ENCODE measurements at places on chromosomes 2 and 18.

DNA sequence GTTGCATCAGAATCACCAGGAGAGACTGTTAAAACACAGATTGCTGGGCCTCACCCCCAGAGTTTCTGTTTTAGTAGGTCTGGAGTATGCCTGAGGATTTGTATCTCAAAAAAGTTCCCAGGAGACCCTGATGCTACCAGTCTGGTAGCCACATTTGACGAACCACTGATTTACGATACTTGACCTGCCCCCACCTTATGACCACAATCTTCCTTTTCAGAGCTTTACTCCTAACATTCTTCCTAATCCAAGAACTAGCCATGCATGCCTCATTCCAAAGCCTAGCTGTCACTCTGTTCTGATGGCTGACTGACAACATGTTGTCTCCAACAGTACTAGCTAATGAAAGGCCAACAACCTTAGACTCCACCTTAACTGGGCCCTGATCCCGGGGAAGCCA, 191.4 kb downstream of the MBD2 start:
- no peak for DNase-seq

DNA sequence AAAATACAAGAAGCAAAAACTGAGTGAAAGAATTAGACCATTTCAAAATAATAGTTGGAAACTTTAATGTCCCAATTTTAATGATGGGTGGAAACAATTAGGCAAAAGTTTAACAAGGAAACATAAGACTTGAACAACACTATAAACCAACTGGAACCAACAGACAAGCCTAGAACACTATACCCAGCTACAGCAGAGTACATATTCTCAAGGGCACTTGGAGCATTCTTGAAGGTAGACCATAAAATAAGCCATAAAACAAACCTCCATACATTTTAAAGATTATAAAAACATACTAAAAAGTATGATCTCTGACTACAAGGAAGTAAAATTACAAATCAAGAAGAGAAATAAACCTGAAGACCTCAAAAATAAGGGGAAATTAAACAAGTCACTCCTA, 616.7 kb downstream of the SUCLG1 start:
- no peak for DNase-seq

DNA sequence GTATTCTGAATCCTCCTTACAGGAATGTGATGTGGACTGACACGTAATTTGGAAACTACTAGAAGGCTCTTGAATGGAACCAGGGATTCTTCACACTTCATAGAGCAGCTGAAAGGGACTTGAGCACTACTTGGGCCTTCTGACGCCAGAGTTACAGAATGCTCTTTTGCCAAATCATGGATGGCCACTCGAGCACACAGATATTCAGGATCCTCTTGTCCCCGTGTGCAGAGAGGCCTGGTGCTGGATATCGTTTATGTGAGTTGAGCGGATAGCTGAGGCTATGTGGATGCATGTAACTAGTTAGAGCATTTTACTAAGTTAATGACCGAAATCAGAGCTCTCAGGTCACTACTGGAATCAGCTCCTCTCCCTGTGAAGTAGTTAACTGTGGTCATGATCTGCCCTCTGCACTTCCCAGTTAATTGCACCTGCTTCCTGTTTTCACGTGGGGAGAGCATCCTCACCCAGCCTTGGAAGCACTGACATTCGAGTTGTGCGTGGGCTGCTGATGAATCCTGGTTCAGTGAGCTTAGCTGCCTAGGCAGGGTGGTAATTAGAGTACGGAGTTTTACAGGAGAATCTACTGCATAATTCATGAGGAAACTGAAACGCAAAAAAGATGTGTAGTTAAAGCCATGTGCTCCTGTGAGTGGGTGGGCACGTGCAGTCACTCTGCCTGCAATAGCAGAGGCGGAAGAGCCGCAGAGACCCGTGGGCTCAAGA, 5.2 kb upstream of the TPO start:
- DNase-seq, result no peak

- no peak for DNase-seq
Measured at GRCh38 chr2:74513605-74514367, 464 bp upstream of the TLX2 start.

- DNase-seq, result peak; percentile 50
Measured at GRCh38 chr2:182522405-182522896, 95.6 kb upstream of the PDE1A start.

GRCh38 chr2:233079953-233080835, 20.1 kb downstream of the INPP5D start:
- DNase-seq, result no peak

GRCh38 chr2:175195012-175195411, 13.5 kb upstream of the ATP5MC3 start:
- DNase-seq, result no peak

GRCh38 chr2:170076189-170076588, 101.8 kb upstream of the MYO3B start:
- no peak for DNase-seq

- DNase-seq, result peak; percentile 53
Measured at GRCh38 chr2:75064691-75065396, 106.4 kb downstream of the POLE4 start.

GRCh38 chr2:108637304-108637669, 82.0 kb upstream of the RANBP2 start:
- DNase-seq, result peak; percentile 88

DNA sequence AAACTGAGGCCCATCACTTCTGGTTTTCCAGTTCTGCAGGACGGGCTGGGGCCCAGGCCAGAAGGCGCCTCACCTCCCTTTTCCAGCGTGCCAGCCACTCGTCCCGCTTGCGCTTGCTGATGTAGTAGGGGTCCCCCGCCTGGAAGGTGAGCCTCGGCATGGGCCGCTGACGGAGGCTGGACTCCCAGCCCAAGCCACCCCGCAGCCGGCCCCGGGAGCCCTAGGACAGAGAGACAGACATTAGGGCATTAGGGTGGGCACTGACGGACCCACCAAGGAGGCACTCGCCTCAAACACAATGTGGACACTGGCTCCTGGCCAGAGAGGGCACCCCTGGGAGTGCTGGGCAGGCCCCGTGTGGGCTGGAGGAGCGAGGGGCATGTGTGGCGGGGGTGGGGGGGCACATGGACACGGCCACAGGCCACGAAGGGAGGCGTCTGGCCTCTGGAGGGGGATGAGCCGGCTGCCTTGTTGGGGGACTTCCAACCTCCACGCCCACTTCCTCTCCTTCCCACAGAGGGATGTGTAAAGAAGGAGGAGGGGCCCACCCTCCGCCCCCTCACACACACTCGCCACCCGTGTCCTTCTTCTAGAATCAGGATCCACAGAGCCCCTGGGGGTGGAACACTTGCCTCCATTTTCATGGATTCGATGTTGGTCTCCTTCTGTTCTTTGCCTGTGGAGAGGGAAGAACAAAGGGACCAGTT, 66.7 kb downstream of the DNMT3A start:
- no peak for DNase-seq

DNA sequence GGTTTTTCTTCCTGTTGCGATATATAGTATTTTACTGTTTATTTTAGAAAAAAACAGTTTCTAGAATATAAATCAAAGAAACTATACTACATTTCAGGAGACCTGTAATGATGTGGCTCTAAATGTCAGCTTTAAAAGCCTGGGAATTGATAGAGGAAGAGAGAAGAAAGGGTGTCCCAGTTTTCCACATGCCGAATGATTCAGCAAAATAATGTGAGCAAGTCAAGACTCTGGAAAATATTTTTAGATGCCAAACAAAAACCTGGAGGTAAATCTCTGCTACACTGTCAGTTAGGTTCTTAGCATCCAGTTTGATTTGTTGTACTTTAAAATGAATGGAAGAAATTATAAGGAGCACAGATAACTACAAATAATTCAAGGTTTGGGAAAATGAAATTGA, 67.1 kb upstream of the DSG1 start:
- DNase-seq, result no peak

DNA sequence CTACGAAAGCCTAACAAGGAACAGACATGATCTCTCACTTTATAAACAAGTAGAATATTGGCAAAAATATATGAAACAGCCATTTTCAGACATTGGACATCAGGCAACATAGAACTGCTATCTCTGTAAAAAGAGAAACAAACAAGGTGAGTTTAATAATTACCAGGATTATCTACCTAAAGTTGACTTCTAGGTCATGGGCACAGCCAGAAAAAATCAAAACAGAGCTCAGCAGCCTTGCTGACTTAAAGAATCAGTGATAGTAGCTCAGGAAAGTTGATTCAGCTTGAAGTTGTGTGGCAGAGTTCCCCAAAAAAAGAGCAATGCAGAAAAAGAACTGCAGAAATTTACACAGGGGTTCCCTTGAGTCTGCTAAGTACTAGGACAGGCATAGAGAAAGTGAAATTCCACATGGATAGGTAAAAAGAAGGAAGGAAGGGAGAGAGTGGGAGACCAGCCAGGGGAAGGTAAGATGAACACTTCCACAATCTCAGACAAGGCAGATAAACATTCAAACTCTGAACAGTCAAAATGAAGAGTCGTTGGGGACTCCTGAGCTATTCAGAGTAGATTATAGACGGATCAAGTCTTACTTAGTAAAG, 102.0 kb downstream of the EXOC6B start:
- DNase-seq, result no peak

DNA sequence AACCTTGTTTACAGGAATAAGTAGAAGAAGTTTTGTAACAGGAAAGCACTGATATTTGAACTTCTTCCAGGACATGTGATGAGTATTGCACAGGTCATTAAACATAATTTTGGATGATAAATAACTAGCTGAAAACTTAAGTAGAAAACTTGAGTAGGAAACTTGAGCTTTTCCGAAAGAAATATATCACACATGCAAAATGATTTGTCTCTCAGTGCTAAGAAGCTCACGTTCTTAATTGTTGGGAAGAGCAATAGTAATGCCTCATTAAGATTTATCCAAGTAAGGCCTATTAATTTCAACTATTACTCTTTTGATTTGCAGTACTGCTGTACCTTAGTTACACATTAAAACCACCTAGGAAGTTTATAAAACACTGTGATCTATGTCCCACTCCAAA, 1921.9 kb upstream of the LRRTM1 start:
- no peak for DNase-seq

- no peak for DNase-seq
Measured at GRCh38 chr18:7778181-7778580, 211.1 kb downstream of the PTPRM start.

DNA sequence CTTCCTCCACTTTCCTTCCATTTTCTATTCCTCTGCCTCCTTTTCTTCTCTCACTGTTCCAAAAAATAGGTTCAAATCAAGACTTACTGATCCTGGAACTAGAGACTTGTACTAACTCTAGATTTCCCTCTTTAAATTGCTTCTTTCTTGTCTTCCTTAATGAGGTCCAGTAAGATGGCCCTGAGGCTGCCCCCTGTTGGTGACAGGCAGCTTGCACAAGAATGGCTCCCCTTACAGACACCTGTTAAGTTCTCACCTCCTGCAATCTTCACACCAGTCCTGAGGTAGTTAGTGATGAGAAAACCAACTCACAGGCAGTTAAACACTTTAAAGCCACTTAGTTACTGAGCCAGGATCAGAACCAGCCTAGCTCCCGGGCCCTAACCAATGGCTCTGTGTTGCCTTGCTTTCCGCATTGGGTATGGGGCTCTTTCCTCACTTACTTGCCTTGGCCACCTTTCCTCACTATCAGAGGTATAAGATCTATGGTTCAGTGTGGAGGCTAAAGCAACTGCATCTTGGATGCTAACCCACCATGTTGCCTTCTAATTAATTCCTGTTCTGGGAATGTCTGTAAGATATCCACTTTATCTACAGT, 130.6 kb downstream of the AKAIN1 start:
- DNase-seq, result no peak

- DNase-seq, result no peak
Measured at GRCh38 chr2:112136096-112136495, 2.1 kb upstream of the FBLN7 start.

DNA sequence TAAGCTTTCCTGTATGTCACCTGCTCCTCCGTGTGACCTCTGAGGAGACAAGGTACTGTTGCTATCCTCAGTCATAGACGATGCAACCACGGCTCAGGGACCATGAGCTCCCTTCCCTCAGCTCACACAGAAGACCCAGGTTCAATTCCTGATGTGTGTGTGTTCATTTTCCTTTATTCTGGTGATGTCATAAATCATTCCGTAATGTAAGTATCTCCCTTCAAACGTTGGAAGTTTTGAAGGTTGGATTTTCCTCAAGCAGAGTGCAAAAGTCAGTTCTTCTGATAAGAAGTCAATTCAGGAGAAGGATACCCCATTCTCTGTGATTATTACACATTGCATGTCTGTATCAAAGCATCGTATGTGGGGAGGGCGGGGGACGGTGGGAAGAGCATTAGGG, 118.9 kb upstream of the FAM136A start:
- DNase-seq, result no peak

GRCh38 chr2:233747283-233747544, 12.9 kb upstream of the UGT1A1 start:
- DNase-seq, result no peak

GRCh38 chr2:94978917-94979316, 46.6 kb upstream of the MAL start:
- DNase-seq, result no peak

DNA sequence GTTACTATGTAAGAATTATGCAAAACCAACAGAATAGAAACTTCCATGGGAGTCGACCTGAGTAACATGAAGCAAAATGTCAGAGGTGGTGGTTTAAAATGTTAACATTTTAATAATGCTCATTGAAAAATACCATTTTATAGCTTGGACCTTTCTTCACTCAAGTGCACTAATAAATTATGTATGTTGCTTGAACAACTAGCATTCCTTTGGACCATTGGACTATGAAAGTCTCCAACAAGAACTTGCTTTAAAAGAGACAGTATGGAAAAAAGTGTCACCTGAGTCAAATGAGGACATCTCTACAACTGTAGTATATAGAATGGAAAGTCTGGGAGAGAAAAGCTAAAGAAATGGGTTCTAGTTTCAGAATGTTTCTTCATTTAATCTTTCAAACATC, 51.9 kb downstream of the GLS start:
- DNase-seq, result no peak

DNA sequence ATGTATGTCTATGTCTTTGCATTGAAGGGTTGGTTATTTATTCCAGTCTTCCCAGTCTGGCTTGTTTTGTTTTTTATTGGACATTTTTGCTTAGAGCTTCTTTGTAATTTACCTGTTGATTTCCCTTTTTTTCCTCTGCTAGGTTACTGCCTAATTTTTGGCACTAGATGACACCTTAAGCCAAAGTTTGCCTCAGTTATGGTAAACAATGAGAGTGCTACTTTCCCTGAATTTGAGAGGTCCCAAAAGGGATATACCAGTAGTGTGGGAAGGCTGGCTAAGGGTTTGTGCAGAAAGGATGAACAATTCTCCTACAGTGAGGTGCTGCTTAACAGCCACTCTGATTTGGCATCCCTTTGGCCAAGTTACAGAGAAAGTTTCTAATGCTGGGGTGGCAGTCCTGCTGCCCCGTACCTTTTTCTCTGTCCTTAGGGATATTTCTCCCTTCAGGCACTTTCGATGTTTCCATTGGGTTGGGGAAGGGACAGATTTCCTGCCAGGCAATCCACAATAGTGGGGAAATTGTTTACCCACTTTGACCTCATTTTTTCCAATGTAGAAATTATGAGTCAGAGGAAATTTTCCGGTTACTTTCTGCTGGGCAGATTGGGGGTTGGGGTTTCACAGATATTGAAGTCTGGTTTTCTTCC, 354.9 kb downstream of the PTPRM start:
- DNase-seq, result peak; percentile 72

- DNase-seq, result no peak
Measured at GRCh38 chr2:3656762-3657721, 958 bp upstream of the ALLC start.

Data from LHCN-M2 (cell line).